PC-3 (cell line): ENCODE measurements at places on chromosomes 6 and 20. TPM values are rescaled to one million over a fixed set of nuclear protein-coding genes. Genes with fewer than 3 reads are reported as not detected.

DNA sequence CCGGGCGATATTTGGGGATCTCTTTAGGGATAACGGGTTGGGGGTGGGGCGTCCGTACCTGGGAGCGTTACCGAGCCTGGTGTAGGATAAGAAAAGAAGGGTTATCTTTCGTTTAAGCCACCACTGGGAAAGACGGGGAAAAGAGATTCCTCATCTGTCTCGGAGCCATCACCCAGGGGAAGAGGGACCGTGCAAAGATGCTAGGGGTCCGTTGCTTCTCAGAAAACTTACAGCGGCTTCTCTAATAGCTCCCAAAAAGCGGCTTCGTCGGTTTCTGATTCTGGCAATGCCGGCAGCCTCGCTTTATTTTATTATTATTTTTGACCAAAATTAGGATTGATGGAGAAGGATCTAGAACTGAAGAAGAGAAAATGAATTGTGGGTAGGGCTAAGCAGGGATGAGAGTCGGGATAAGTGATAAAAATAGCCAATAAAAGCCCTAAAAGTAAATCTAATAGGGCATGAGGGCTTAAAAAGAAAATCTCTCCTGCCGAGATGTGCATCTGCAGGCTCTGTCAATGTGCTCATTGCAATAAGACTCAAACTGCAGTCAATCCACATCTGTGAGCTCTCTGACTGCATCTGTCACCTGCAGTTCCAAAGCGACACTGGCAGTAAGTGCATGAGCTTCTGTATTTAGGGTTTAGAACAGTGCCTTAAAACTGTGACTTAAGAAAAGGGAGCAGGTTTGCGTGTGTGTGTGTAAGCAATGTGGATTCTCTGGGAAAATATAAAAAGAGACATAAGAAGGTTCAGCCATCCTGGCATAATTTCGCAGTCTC lies 801 bp downstream of the TBPL1 start:
- DNase-seq: no peak

- DNase-seq: peak; percentile 77
Measured at GRCh38 chr6:84623956-84624680, 140.3 kb downstream of the TBX18 start.

- no peak for DNase-seq
Measured at GRCh38 chr6:17172836-17173470, 71.1 kb downstream of the STMND1 start.

DNA sequence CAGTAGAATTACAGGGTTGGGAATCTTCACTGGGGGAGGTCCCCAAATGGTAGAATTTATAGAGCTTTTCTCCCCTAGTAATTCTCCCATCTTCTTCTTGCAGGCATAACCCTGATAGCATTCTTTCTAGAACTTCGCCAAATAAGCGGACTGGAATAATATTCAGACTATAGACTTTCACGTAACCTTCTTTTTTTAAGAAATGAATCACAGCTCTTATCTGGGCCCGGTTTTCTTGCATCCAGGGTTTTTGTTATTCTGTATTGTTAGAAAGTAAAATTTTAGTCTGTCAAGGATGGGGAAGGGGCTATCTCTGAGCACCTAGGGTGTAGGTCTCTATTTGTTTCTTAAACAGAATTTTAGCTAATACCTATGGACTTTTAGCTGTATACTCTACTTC lies 476.8 kb upstream of the CITED2 start:
- DNase-seq: no peak

DNA sequence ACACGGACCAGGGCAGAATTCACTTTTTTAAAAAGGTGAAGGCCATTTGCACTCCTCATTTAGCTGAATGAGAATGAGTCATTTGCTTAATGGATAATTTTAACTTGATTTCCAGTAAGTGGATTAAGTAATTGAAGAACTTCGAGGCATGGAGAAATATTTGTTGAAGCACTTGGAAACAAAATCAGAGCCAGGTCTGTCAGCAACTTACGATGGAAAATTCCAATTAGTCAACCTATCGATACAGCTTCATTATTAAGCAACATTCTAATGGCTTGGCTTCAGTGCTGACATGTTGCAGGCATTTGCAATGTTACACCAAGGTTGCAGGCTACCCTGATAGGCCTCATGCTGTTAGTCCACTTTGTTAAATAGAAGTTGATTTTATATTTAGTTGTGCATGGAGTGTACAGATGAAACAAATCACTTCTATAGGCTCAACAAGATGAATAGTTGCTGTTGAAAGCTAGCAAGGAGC lies 423.5 kb upstream of the SLC35B3 start:
- no peak for DNase-seq

- DNase-seq: no peak
Measured at GRCh38 chr6:42257063-42257462, 39.4 kb upstream of the MRPS10 start.

DNA sequence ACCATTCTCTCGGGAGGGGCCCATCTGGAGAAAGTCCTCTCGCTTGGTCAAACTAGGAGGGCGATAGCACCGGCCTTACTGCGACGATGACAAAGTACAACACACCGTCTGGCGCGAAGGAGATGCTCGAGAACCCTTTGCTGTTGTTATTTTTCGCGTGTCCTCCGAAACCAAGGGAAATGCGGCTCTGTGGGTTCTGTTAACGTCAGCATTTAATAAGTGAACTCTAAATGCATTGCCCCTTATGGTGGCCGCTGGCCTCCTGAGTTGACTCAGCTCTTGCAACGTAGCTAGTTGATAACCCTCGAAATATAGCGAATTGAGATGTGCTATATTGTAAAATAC lies 577 bp upstream of the SCAND1 start:
- DNase-seq: peak; percentile 30

GRCh38 chr20:50240092-50240491 lies 49.5 kb downstream of the CEBPB start:
- DNase-seq: peak; percentile 37

Gene KIF6
- 0.07 TPM in 1 of 2 replicates, not detected in the other for total RNA-seq

Gene EYS
- total RNA-seq: 0.07 TPM in 1 of 2 replicates, not detected in the other

Gene VSTM2L
- 45.8 and 56.4 TPM in 2 replicates for total RNA-seq

Gene MAFB
- 0.04 TPM in 1 of 2 replicates, not detected in the other for total RNA-seq

Gene LY6G6C
- total RNA-seq: 0.22 TPM in 1 of 2 replicates, not detected in the other

Gene SLC16A10
- 0.69 and 2.9 TPM in 2 replicates for total RNA-seq
